ENCODE measurements at places on chromosomes 6 and 20.

- peak; percentile 52 for DNase-seq
These were observed 5.0 kb downstream of the BCL2L1 start for GRCh38 chr20:31717478-31718201.

DNA sequence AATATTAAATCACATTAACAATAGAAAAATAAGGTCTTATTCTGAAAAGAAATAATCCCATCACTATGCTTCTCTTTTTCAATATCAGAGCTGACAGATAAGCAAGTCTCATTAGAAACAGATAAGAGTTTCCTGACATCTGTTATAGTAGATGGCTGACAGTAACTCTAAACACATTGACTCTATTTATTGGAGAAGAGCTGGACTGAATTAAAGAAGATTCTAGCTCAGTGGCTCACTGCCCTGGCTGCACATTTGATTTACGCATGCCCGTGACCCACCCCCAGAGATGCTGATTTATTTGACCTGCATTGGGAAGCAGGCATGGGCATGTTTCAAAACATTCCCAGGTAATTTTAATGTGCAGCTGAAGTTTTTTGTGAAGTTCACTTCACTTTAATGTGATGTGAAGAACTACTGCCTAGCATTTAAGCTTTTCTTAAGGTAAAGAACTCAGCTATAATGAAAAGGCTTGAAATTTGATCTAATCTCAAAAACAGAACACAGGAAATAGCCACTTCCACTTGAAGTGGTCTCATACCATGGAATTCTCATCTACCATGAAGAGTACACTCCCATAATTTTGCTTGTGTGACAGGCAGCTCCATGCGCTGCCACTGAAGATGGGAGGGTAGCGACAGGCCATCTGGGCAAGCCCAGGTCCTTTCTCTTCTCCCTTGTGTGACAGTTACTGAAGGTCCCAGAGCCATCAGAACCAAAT, 162.3 kb downstream of the TPBG start:
- no peak for DNase-seq

DNA sequence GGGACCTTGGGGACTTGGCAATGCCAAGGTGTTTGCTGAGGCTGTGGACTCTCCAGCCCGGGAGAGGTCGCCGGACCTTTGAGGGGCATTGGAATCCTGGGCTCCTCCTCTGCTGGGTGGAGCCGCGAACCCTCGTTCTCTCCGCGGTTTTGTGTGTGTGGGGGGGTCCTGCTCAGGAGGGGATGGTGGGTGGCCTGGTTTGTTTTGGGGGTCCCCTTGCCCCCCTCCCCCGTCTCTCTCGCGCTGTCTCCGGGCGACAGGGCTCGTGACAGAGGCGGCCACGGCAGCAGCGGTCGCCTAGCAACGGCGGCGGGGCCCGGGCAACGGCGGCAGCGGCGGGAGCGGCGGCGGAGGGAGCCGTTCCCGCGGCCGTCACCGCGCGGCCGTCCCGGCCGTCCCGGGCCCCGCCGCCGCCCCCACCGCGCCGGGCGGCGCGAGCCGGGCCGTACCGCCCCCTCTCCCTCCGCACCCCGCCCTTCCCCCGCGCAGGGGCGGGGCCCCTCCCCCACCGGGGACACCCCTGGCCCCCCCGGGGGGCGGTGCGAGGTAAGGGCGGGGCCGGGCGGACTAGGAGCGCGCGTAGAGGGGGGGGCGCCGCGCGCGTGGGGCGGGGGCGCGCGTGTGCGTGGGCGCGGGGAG, 7.8 kb downstream of the SYNGAP1 start:
- no peak for DNase-seq

GRCh38 chr6:100573166-100573565, 108.4 kb upstream of the SIM1 start:
- no peak for DNase-seq

DNA sequence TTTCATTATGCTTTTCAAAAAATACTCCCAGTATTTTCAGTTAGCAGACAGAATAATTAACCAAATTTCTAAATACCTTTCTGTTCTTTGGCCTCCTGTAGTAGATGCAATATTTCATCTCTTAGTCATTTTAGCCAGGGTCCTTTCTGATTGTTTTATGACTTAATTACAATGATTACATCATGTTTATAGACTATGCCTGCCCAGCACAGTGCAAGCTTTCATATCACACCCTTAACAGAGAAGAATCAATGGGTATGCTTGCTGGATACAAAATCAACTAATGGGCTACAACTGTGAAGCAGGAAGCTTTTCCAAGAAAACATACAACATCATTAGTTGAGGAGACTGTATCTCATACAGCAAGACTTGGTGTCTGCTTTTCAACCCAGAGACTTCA, 119.8 kb upstream of the NRSN1 start:
- DNase-seq: no peak
